ENCODE measurements at places on chromosomes 7 and 10.
A peak's percentile ranks its signal among the peaks of the same experiment; 100 is the strongest.

DNA sequence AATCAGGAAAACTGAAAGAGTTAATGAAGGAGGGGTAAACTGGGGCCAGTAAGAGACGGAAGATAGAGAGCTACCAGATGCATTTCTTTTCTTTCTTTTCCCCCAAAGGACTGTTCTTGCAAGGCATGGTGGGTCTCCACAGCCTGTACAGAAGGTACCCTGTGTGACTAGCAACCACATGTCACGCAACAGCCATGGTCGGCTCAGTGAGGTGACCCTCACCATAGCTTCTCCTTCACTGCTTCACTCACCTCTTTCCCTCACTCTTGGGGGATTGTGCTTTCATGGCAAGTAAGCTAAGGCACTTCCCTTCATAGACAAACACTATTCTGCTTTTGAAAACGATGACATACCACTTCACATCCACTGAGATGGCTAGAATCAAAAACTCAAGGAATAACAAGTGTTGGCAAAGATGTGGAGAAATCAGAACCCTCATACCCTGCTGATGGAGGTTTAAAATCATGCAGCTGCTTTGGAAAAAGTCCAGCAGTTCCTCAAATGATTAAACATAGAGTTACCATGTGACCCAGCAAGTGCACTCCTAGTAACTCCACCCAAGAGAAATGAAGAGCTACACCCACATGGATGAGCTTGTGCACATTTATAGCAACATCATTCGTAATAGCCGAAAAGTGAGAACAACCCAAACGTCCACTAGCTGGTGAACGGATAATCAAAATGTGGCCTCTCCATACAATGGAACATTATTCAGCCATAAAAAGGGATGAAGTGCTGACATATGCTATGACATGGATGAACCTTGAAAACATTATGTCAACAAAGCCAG, 3.8 kb upstream of the INSIG1 start:
- DNase-seq, result no peak

GRCh38 chr10:115417585-115418265, 324.6 kb downstream of the ATRNL1 start:
- peak; percentile 12 for DNase-seq

DNA sequence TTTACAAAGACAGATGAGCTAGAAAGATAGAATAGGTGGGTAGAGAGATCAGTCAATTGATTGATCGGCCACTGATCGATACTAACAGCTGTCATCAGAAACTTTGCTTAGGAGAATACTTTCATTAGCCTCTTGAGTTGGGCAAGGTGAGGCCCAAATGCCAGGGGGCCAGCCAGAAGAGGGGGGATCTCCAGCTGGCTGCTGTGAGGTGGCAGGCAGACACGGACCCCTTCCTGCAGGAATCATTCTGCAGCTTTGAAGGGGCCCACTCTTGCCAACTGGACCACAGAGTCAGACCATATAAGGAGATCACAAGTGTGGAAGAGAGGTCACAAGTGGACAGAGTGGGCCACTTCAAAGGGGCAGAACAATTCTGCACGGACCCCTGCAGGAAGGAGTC, 62.9 kb upstream of the DOCK1 start:
- DNase-seq, result no peak

DNA sequence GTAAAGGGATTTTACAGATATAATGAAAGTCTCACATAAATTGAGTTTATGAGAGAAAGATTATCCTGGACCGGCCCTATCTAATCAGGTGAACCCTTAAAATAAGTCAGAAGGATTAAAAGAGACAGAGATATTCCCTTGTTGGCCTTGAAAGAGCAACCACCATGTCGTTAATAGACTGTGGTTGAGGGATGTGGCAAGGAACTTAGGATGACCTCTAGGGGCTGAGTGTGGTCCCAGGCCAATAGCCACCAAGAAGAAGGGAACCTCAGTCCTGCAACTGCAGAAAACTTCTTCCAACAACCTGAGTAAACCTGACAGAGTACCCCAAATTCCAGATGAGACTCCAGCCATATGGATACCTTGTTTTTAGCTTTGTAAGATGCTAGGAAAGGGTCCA, 121.5 kb downstream of the POLR1F start:
- DNase-seq, result no peak

- no peak for DNase-seq
Observed at GRCh38 chr7:23346316-23346715, 47.2 kb downstream of the MALSU1 start.

DNA sequence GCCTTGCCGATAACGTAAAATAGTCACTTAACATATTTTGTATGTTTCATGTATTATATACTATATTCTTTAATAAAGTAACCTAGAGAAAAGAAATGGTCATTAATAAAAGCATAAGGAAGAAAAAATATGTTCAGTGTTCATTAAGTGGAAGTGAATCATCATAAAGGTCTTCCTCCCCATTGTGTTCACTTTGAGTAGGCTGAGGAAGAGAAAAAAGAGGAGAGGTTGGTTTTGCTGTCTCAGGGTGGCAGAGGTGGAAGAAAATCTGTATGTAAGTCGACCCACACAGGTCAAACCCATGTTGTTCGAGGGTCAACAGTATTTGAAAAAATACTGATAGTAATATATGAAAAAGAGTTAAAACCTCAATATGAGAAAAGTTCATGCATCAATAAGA, 90.3 kb downstream of the GLCCI1 start:
- DNase-seq, result no peak

GRCh38 chr7:22632674-22633073, 94.3 kb upstream of the IL6 start:
- DNase-seq, result no peak

DNA sequence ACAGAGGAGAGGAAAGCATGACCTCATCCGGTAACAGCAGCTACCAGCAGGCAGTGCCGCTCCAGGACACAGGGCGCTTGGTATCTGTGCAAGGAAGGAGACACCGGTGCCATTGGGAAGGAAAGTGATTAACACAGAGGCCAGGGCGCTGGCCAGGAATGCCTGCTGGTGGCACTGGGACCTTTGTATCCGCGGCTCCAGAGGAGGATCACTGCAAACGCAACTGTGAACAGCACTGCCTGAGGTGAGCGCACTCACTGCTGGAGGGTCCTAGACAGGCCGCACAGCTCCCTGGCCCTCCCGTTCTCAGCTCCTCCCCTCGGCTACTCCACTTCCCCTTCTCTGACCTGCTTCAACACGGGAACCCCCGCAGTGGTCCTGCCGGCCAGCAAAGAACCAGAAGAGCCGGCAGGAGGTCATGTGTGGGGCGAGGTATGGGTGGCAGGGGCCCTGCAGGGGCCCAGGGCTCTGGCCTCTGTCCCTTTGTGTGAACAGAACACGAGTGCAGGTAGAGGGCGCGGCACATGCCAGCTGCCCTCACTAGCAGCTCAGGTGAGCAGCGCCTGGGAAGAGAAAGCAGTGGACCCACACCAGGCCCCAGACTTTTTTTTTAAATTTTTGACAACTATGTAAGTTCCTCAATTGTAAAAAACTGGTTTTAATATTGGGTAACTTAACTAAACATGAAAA, 107.6 kb downstream of the VIPR2 start:
- no peak for DNase-seq

- no peak for DNase-seq
Observed at GRCh38 chr10:69202332-69202731, 17.8 kb upstream of the HKDC1 start.

DNA sequence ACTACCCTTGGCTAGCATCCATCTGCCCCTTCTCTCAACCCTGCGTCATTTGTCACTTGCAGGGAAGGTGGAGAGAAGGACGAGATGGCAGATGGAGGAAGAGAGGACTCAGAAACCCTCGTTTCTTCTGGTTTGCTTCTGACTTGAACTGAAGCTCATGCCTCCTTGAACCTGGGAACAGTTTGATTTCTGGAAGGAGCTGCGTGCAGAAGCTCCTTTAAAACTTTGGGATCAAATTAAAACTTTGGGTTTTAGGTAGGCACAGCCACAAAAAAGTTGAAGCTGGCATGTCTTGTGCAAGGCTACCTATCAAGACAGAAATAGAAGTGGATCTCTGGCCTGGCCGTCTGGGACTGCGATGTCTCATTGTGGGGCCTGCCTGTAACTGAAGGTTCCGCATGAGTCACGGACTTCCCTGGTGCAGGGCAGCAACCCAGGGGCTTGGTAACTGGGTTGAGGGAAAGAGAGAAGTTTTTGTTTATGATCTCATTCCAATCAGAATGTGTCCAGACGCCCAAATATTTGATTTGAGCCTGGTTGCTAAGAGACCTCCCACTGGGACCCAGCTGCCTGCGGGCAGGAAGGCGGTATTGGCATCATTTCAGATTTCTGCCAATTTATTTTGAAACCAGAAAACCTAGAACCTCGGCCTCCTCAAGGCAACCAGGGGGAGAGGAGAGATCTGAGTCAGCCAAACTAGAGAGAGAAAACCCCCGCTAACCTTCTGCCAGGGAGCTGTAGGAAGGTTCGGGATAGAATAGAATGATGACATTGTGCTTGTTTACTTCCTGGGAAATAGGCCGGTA, 15.8 kb upstream of the CAMK1D start:
- DNase-seq, result no peak

- DNase-seq, result peak; percentile 28
Observed at GRCh38 chr7:130961128-130961601, 227.2 kb upstream of the KLF14 start.

DNA sequence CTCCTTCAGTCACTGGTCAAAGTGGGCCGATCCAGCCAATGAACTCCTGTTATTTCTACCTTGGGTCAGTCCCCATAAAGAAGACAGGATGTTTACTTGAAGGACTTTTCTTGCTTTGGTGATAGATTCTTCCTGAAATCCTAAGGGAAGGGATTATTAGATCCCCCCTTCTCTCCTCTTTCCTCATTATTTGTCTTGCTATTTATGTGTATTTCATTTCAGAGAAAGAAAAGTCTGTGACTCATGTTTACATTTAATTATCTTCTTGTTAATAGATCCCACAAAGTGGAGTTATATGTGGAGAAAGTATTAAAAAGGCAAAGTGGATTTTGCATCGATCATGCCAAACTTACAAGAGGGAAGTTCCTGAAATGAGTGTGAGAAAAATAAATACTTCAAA, 341.5 kb downstream of the PHTF2 start:
- no peak for DNase-seq

- DNase-seq, result no peak
Observed at GRCh38 chr10:61830072-61830845, 71.2 kb upstream of the ARID5B start.

DNA sequence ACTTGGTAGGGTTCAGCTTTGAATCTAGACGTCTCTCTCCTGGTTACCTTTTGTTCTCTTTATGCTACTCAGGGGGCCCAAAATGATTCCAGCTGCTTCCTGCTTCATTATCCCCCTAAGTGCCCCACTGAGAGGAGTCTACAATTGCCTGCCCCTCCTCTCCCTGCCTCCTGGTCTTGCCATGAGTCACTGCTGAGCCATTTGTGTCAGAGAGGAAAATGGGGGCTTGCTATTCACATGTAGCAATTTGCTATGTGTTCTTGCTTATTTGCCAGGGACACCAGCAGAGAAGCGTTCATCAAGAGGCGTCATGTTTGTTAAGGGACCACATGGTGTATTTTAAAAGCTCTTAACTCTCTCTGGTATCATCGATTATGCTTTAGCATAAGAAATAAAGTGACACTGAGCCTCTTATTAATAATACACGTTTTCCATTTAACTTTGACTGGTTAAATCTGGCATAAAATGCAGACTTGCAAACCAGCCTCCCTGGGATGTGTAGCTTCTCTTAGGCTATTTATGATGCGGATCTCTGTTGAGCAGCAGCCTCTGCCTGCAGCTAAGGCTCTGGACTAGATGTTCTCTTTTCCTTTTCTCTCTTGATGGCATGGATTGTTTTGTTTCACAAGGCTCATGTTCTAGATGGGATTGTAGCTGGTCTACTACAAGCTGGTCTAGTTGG, 239.3 kb downstream of the AUTS2 start:
- no peak for DNase-seq

DNA sequence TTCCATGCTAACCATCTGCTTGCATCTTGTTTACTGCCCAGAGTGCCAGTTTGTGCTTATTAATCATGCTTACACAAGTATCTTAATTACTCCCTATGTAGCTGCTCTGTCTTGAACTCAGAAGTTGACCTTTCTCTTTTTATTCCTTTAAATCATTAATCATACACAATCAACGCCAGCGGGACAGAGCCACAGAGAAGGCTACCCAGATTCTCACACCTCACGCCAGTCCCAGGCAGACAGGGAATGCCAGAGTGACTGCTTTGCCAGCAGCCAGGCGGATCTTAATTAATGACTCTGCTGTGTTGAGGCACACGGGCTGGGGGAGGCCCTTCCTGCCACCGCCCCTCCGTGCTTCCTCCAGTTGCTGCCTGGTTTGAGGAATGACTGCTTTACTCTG, 229.4 kb downstream of the LRMDA start:
- no peak for DNase-seq

DNA sequence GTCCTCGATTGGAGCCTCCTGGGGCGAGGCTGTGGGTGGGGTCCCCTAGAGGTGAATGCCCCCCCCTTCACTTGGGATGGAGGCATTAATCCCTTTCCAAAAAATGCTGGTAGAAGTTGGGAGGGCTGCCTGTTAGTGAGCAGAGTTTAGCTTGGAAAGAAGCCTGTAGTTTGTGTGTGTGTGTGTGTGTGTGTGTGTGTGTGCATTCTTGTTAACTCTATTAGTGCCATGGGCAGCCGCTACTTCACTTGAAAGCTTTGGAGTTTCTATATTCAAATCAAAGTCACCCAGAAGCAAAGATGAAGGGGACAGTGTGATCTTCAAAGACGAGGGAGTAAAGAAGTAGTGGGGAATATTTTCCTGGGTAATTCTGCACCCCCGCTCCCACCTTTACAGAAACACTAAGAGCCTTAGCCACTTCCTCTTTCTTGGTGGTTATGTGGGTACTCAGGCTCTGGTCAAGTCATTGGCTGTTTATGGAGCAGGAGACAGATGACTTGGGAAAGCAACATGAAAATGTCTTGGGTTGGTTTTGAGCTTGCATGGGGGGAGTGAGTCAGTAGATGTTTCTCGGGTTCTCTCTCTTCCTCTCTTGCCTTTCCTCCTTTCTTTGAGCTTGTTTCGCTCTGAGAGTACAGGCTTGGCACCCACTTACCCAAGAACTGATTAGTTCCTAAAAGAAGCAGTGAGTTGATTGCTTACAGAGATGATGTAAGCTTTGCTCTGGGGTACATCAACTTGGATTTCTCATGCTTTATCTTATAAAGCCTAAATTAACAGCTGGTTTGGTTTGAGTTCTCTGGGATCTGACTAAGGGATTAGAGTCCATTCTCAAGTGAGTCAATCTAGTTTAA, 35.9 kb downstream of the TCF7L2 start:
- no peak for DNase-seq

DNA sequence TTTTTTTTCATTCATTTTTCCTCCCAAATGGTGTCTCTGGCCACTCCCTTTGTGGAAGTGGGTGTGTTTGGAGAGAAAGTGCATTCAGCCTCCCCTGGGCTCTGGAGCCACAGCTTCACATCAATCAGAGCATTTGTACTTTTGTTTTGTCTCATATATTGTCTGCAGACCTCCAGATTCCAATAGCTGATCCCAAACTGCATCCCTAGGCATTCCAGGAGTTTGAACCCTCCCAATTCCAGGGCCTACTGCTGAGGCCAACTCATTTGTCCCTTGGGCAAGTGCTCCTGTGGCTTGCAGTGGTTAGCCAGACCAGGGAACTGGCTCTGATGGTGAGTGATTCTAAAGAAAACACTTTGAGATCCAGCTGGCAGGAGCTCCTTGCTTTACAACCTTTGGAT, 163.3 kb downstream of the IPMK start:
- DNase-seq, result no peak

- no peak for DNase-seq
Observed at GRCh38 chr7:36490419-36490830, 100.8 kb downstream of the ANLN start.

Measured in GM12891 (cell line).